ENCODE measurements at places on chromosomes 2 and 18.

GRCh38 chr2:196112418-196113034 is 43.9 kb upstream of the DNAH7 start:
- peak; percentile 93 for DNase-seq

GRCh38 chr2:168245074-168245825 is 2.1 kb downstream of the STK39 start:
- no peak for DNase-seq

- DNase-seq = no peak
Observed at GRCh38 chr2:152380261-152381055, 45.5 kb downstream of the FMNL2 start.

- no peak for DNase-seq
Observed at GRCh38 chr2:54666634-54667265, 56.7 kb upstream of the EML6 start.

GRCh38 chr18:54647176-54647575 is 56.1 kb downstream of the DYNAP start:
- DNase-seq = no peak

- DNase-seq = peak; percentile 89
Observed at GRCh38 chr2:133200684-133201421, 367.4 kb downstream of the NCKAP5 start.

GRCh38 chr2:235025800-235026536 is 74.2 kb downstream of the SH3BP4 start:
- DNase-seq = peak; percentile 29

GRCh38 chr2:131413148-131413747 is 49.3 kb upstream of the RAB6D start:
- DNase-seq = peak; percentile 10

DNA sequence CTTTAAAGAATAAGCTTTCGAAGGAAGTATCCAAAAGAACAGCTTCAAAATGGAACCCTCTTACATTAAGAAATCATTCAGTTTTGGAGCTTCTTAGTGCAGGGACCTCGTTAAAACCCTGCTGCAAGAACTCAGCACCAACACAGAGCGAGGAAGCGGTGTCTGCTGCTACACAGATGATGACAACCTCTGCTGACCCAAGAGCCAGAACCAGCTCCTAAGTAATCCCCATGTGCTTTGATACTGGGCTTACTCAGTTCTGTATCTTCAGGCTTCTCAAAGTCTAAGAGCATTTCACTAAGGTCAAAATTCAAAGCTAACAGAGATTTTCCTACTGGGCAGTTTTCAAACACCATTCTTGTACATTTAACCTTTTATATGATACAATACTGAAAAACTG is 194.6 kb downstream of the STK39 start:
- DNase-seq = no peak

DNA sequence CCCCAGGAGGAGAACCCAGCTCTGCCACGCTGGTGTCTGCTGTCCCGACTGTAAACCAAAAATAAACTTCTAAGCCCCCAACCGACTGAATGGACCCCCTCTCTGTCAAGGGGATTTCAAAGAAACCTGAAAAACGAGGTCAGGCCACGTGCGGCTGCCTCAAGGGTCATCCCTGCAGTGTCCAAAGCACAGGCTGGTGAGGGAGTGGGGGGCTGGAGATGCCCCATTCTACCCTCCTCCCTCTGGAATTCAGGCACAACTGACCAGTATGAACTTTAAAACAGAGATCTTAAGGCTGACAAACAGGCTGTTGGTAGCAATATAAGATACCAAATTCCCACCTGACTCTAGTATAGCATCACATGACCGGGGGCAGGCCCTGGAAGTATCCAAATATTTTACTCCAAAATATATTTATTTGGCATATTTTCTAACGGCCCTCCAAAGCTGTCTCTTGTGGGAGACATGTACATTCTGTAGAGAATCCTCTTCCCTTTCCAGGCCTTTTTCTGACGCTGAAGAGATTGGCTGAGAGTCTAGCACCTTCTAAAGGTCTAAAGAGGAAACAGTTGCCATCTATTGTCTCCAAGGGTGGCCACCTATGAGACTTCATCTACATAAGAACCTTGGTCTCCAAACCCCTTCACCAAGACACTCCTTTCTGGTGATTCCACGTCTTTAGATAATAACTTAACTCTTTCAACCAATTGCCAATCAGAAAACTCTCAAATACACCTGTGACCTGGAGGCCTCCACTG is 40.4 kb upstream of the CTDP1 start:
- DNase-seq = no peak

DNA sequence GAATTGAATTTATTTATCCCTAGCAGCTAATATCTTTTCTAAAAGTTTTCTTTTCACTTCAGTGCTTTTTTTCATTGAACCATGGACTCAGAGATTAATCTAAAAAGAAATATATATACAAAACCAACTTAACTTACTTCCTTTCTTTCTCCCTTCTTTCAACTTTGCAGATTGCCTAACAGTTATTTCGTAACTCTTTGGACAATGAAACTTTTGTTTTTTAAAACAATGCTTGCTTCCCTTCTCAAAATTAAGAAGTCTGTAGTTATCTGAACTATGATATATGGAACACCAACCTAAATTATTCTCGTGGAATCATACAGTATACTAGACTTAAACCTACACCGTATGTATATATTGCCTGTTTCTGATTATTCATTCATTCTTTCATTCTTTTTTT is 62.9 kb downstream of the MIB1 start:
- DNase-seq = no peak

- no peak for DNase-seq
Observed at GRCh38 chr2:48380208-48380607, 149.7 kb upstream of the STON1 start.

DNA sequence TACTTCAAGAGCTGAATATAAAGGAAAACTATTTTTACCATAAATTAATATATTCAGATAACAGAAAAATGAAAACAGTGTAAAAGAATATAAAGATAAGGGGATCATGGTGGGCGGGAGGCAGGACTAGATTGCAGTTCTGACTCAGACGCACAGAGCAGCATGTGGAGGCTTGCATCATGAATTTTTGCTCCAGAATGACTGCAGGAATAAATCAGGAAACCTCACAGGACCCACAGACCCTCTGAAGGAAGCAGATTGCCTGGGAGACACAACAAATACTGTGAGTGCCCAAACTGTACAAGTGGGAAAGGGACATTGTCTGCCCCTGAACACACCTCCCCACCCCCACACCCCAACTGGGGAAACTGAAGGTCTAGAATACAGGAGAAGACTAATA is 19.2 kb upstream of the SIGLEC15 start:
- DNase-seq = no peak

- DNase-seq = no peak
Observed at GRCh38 chr2:39437522-39438296, 624 bp upstream of the MAP4K3 start.

DNA sequence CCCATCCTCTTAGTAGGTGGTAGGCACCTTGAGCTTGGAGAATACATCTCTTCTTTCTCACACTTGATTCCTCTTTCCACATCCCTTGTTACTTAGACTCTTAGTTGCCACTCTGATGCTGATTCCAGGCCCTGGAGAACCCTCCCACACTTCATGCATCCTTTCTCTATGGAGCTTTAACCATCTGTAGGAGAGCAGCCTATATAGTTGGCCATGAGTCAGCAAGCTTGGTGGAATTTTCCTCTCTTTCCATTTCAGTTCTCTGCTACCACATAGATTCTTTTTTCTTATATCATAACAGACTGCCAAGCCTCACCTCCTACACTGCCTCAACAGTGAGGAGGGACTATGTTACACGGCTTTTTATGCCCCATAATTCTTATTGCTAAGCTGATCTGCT is 851.6 kb upstream of the CDH2 start:
- no peak for DNase-seq

GRCh38 chr2:240320204-240320993 is 115.1 kb upstream of the GPC1 start:
- peak; percentile 33 for DNase-seq

- no peak for DNase-seq
Observed at GRCh38 chr2:129565551-129566109, 413.8 kb upstream of the RAB6C start.

GRCh38 chr2:133509777-133510176 is 58.5 kb downstream of the NCKAP5 start:
- no peak for DNase-seq

GRCh38 chr2:74554820-74555531 is 456 bp downstream of the DOK1 start:
- no peak for DNase-seq

- DNase-seq = no peak
Observed at GRCh38 chr2:54672590-54673456, 50.6 kb upstream of the EML6 start.

DNA sequence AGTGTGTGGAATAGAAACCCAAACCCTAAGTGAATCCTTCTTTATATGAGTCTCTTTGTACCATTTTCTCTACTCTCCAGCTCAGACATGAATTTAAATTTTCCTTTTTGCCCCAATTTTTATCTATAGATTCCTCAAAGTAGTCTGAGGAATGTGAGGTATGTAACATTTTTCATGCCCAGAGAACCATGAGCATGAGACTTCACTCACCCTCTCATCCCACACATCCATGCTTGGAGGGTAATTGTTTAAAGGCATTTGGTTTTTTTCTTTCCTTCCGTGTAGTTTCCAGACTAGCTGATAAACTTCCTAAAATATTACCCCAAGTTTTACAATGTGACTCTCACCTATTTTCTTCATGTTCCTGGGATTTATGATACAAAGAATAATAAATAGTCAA is 2056.8 kb upstream of the CELF4 start:
- no peak for DNase-seq

- peak; percentile 9 for DNase-seq
Observed at GRCh38 chr2:38947241-38948239, 57.9 kb downstream of the ARHGEF33 start.

DNA sequence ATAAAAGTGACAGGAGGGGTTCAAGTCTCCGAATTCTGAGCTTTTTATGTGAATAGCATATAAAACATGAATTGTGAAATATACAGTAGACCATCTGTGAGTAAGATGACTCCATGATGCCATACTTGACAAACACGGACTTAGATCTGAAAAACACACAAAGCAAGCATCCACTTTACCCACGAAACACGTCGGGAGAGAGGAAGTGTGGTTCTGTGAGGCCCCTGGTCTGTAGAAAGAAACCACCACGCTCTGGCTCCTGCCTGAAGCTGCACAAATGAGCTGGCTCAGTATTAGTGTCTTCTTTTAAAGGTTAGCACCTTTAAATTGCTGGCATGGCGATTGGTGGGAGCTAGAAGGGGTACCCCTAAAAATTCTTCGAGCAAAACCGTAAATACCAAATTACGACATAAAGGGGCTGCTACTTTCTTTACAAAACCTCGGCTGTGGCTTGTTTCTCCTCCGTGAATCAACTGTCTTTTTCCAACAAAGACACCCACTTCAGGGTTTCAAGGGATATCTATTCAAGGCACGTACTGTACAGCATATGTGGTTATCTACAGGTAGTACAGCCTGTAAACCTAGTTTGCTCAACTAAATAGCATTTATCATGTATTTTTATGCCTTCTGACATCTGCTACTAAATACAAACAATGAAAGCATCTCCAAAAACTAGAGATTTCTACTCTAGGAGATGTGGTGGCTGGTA is 70.9 kb downstream of the AFF3 start:
- DNase-seq = no peak
